ENCODE measurements at places on chromosomes 5 and 9. TPM values are rescaled to one million over a fixed set of nuclear protein-coding genes. Genes with fewer than 3 reads are reported as not detected.

GRCh38 chr5:72598401-72599064 is 91.3 kb upstream of the ZNF366 start:
- peaks cover 4% of the 10 kb centered on the region for H3K4me1 ChIP-seq
- no peak overlapping the region for H3K4me3 ChIP-seq
- H3K36me3 ChIP-seq, result no peaks in the 10 kb centered on the region

- DNase-seq, result no peak
- no peak overlapping the region for H3K4me3 ChIP-seq
- peaks cover 11% of the 10 kb centered on the region for H3K4me1 ChIP-seq
- no peak overlapping the region for H3K27ac ChIP-seq
Measured at GRCh38 chr9:128115187-128116103, 12.1 kb downstream of the PTGES2 start.

- H3K4me1 ChIP-seq, result no peaks in the 10 kb centered on the region
- no peaks in the 10 kb centered on the region for H3K27me3 ChIP-seq
- no peak overlapping the region for H3K27ac ChIP-seq
Measured at GRCh38 chr9:18463991-18464390, 10.0 kb upstream of the ADAMTSL1 start.

The C1QTNF3 gene
- total RNA-seq, result 5.2 TPM

GRCh38 chr5:142072488-142072887 is 36.1 kb upstream of the NDFIP1 start:
- H3K27ac ChIP-seq, result no peak overlapping the region
- H3K4me1 ChIP-seq, result peaks cover 20% of the 10 kb centered on the region
- no peaks in the 10 kb centered on the region for H3K27me3 ChIP-seq
- no peak overlapping the region for H3K4me3 ChIP-seq
- no peak for DNase-seq
- peaks cover 2% of the 10 kb centered on the region for H3K36me3 ChIP-seq

GRCh38 chr9:106892632-106893031 is 29.7 kb downstream of the ZNF462 start:
- H3K27me3 ChIP-seq, result no peaks in the 10 kb centered on the region
- no peak overlapping the region for H3K27ac ChIP-seq
- H3K36me3 ChIP-seq, result no peaks in the 10 kb centered on the region
- no peak for DNase-seq
- H3K4me3 ChIP-seq, result no peak overlapping the region

- no peak overlapping the region for H3K4me3 ChIP-seq
- H3K4me1 ChIP-seq, result no peaks in the 10 kb centered on the region
- H3K36me3 ChIP-seq, result peaks cover 74% of the 10 kb centered on the region
- H3K27me3 ChIP-seq, result no peaks in the 10 kb centered on the region
- no peak overlapping the region for H3K27ac ChIP-seq
- DNase-seq, result no peak
Measured at GRCh38 chr5:157366741-157367674, 93.0 kb upstream of the NIPAL4 start.
